Liver (tissue), 10 donors: ENCODE measurements at places on chromosomes 6 and 20.

DNA sequence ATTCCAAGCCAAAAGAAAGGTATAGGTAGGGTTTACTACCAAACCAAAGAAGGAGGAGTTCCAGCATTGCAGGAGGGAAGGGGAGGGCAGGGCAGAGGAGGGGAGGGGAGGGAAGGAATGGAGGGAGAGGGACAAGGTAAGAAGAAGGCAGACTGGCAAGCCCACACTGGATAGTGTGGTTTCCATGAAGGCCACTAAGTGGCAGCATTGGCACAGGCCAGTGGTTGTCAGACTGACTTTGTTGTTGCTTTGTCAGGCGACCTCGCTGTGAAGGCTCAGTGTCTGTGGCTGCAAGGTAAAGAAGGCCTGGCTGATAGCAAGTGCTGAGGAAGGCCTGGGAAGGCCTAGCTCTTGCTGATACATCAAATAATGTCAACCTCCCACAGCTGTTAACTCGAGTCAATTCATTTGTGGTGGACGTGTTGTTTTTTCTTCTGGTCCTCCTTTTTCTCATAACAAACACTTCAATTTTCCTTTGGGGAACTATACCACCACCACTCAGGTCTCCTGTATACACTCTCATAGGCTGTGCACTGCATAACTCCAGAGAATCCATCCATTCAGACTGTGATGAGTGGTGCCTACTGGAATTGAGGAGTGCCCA lies 7.7 kb upstream of the ZNF334 start:
- DNase-seq, result no peak

- DNase-seq, result no peak
Observed at GRCh38 chr6:142265476-142265875, 36.3 kb upstream of the ADGRG6 start.

GRCh38 chr6:142985281-142985680 lies 40.3 kb upstream of the HIVEP2 start:
- no peak for DNase-seq

DNA sequence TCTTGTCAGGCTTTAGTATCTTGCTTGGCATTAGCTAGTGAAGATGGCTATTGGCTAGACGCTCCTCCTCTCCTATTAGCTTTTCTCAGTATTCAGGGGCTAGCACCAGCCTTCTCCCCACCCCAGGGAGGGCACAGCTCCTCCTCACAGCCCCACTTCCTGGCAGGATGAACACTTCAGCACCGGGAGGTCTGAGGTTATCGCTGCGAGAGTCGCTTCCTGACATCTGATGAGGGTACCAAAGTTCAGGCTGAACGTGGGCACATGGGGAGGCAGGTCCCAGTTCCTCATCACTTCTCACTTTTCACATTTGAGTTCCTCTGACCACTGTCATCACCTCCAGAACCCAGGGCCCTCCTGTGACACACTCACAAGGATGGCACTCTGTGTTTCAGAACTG lies 66.6 kb downstream of the LAMA4 start:
- DNase-seq, result no peak

DNA sequence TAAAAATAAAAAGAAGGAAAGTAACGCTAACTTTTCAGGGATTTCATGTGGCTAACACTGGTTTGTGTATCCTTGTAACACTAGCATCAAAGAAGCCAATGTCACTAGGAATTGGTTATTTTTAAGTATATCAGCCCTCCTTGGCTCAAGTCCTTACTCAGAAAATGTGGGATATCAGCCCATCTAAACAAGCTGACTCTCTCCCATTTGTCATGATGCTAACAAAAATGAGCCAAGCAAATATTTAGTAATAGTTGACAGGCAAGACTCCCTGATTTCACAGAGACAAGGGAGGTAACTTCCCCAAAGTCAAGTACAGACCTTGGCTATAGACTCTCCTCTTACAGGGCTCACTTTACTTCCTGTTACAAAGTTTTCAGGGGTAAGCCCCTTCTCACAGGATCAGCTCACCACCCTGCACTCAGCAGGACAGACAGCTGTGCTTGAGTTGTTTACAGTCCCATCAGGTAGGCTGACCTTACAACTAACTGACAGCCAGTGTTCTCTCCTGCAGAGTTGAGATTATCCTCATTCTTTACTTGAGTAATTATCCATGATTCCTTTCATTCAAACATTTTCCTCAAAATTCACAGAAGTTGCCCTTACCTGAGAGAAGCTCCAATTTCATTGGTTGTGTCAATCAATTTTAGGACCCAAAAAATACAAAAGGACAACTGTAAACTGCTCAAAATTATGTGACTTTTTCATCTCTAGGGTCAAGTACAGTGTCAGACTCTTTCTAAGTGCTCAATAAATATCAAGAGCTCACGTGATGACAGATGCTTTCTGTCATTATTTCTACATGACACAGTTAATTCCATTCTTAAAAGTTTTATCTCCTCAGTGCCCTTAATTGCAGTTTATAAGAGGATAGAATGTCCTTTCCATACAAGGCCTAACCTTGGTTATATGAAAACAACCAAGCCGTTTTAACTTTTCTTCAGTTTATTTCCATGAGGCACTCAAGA lies 38.1 kb upstream of the BMP5 start:
- no peak for DNase-seq

DNA sequence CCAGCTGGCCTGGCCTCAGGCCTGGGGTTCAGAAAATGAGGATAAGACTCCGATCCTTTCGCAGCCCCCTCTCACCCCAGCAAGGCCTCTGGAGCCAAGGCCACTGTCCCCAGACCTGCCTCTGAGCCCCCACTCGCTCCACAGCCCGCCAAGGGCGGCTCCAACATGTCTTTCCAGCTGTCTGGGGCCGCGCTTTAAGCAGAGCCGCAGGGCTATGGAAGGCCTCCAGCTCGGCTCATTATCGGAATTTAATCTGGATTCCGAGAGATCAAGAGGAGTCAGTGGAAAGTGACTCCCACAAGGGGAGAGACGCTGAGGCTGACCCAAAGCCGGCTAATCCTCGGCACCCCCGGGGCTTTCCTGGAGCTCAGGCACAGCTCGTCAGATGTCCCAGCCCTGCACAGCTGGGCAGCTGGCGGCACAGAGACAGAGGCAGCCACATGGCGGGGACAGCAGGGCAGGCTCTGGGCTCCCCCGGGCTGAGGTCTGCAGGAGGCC lies 41.8 kb downstream of the BMP7 start:
- DNase-seq, result no peak
